ENCODE measurements at places on chromosomes 4 and X.

DNA sequence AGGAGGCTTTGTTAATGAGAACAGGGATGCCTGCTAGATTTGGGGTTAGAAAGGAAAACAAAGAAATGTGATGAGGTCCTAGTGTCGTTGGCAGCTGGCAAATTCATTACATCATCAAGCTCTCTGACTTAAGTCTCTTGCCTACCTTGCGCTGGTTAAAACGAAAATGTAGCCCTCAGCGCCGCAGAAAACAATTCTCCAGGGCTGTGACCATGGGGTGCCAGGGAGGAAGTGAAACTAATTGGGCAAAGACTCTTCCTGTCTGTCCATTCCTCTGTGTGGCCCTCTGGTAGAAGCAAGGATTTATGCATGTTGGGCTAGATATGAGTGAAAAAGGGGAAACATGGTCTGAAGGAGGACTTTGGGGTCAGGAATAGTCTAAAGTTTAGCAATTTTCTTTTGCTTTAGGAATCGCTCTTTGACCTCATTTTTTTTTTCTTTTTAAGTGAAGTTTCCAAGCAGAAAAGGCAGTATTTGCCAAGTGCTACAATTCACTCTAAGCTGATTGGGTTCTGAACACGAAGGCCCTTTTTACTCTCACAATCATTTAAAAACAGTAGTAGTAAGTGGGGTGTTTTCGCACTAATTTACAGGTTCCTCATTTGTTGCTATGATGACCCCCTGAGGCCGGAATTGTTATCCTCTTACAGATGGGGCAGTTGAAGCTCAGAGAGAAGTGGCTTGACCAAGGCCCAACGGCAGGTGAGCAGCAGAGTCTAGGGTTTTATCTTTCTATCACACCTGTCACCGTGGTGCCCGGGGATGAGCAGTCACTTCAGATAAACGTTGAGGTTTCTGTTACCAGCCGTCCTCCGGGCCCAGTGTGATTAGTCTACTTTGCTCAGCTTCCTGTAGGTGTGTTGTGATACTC lies 27.3 kb upstream of the CHRNA9 start:
- no peak for DNase-seq

DNA sequence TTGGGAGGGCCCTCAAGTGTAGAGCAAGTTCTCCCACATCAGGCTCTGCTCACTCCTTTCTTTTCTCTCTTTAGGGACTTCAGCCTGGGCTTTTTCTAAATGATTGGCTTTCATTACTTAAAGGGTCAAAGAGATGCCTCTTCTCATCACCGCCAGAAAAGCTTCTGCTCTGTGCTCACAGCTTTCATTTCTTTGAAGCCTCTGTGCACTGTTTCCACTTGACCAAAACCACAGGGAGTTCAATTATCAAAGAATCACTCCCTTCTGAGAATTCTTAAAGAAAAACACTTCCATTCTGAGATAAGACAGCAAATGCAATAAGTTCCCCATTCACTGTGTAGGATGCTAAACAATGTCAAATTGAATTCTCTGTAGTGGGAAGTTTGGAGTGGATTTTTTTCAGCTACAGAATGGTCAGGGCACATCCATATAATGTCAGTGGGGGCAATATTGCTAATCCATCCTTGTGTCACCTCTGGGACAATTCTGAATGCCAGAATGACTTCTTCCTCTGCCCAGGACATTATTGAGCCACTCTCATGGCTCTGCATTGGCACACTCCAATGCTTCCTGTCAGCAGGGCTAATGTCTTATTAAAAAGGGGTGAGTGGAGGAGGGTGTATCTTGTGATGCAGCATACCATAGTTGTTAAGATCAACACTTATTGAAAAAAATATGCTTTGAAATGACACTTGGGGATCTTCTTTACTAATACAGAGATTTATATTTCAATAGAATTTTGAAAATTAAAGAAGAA lies 217.6 kb downstream of the SNCA start:
- no peak for DNase-seq

GRCh38 chr4:63693321-63693720 lies 715.9 kb downstream of the TECRL start:
- no peak for DNase-seq

DNA sequence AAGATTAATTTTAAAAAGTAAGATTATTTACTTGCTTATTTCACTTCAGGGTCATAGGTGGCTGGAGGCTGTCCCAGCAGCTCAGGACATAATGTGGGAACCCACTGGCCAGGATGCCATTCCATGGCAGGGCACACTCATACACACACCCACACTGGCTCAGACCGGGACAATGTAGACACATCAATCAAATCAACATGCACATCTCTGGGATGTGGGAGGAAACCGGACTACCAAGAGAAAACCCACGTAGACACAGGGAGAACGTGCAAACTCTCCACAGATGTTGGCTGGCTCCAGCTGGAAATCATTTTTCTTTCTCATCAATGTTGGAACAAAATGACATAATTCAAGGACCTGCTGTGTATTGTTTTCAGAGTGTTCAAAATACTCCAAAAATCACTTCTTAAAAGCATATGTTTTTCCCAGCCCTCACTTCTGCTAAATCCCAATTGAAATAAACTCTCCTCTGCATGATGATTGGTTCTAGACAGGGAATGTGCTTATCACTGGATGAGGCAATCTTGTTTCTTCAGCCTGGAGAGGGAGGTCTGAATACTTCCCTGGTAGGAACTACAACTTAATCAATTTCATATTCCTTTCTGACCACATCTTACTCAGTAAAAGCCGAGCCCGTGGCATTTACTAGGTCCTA lies 18.6 kb upstream of the CPE start:
- DNase-seq, result no peak

GRCh38 chr4:12884846-12885796 lies 599.0 kb downstream of the RAB28 start:
- DNase-seq, result no peak
